ENCODE measurements at places on chromosomes 16 and 17.

GRCh38 chr17:57071991-57072944 is 12.8 kb upstream of the AKAP1 start:
- no peak for DNase-seq

DNA sequence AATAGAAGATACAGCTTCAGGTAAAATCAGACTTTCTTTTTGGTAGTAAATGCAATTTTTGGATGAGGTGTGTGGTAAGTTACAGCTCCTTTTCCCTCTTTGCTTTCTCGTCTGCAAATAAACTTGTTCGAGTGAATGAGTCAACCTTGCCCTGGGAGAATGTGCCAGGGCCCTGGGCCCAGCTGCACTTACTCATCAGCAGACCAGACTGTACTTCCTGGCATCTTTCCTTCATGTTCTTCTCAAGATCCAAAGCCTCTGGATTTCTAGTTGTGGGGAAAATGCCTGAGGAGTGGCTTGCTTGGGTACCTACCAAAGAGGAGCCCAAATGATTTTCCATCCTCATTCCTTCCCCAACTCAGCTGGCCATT is 5.4 kb upstream of the G6PC1 start:
- DNase-seq: no peak

DNA sequence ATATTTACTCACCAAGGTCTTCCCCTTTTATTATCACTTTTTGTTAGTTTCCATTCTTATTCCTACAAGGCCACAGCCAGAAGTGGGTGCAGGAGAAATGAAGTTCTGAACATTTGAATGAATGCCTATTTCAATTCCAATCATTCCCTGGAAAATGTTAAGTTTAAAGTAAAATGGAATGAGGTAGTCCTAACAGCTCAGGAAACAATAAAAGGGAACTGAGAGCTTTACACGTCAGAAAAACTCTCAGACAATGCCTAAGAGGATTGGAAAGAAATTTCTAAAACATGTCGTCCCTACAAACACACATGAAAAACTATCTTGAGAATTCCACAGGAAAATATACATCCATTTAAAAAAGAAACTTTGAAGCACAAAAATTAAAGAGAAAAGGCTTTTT is 238.8 kb downstream of the STX8 start:
- DNase-seq: no peak

GRCh38 chr17:70564006-70564620 is 394.8 kb downstream of the KCNJ2 start:
- DNase-seq: no peak

- DNase-seq: no peak
Measured at GRCh38 chr16:88064889-88065746, 113.9 kb downstream of the BANP start.

DNA sequence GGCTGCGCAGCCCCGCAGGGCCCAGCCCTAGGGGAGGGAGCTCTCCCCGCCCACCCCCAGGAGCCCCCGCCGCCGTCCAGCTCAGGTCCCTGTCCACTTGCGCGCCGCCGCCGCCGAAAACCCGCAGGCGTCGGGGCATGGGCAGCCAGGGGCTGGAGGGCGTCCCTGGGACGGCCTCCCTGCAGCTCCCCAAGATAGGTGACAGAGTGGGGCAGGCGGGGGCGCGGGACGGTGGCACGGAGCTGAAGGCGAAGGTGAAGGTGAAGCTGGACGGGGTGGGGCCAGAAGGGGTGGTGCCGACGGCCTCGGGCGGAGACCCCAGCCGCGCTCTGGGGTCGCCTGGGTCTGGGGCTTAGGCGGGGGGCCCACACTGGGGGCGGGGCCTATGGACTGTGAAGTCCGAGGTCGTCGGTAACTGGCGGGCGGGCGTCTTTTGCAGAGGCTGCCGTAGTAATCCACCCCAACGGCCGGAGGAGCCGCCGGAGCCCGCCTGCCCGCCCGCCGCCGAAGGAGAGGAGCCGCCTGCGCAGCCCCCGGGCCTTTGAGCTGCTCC is 27.2 kb downstream of the SREBF1 start:
- DNase-seq: no peak

DNA sequence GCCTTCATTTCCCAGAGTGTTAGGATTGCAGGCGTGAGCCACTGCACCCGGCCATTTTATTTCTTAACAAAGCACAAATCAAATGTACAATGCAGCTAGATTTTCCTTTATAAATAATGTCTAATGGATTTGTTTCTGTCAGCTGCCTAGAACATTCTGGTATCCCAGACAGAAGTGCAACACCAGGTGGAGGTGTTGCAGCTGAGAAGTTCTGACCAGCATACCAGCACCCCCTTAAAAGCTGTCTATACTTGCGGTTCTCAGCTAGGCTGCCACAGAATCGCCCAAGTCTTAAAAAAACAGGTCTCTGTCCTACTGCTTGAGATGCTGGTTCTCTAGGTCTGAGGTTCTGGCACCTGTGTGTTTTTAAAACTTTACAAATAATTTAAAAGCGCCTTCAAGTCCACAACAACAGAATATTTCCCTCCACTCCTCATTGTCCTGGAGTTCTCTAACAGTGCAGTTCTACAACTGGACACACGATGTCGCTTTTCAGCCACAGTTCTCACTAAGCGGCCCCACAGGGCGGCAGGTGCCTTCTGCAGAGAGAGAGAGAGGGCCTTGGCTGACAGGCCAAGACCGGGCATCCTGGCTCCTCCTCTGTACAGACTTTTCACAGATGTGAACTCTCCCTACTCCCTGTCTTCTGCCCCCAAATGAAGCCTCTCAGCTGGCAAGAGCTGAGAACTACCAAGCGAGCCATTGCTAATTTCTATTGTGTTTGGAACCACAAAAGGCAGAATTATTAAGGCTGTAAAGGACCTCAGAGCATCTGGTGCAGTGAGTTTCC is 32.6 kb upstream of the MEOX1 start:
- DNase-seq: peak; percentile 84

DNA sequence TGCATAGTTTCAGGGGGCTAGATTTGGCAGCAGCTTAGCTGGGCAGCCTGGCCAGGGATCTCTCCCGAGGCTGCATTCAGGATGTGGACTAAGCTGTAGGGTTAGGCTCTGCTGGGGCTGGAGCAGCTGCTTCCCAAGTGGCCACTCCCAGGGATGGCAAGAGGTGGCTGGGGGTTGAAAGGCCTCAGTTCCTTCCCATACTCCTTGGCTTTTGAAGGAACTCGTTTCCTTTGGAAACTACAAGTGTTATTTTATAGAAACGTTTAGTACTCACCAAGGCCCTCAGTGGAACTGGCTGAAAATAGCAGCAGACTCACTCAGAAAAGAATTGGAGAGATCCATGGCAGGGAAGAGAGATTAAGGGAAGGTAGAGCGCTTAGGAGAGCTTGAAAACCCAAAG is 76.4 kb downstream of the WWP2 start:
- no peak for DNase-seq

DNA sequence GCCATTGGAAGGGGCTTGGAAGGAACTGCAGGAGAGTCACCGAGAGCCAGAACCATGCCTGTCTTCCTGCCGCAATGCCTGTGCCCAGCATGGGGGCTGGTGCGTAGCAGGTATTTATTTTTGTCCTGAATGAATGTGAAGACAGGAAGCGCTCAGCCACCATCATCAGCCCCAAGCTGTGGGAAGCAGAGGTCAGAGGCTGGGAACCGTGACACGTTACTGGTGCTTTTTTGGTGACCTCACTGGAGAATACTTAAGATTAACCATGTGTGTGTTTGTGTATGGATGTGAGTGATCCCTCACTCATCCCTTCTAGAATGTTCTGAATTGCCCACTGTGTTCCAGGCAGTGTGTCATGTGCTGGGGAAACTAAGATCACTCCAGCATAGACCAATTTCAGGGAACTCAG is 343.8 kb downstream of the SNX29 start:
- DNase-seq: no peak

- peak; percentile 22 for DNase-seq
Measured at GRCh38 chr16:20004931-20005330, 68.8 kb downstream of the GPR139 start.

DNA sequence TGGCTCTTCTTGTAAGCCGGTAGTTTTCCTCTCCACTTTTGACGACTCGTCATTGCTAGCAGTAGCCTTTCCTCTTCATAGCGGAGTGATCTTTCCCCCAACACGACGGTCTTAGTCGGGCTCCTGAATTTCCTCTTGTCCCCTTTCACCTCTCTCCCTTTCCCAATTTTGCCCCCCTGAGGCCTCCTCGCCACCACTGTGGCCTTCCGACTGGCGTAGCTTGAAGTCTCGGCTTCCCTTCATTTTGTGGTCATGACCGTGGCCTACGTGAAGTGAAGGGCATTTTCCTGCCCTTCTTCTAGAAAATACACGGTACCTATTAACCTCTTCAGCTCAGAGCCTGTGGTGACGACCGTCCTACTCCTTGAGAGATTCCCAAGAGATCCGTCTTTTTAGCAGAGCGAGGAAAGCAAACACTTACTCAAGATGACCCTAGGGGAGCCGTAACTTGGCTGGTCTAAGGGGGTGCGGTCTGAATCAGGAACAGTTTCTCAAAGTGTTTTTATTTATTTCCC is 787 bp downstream of the PRKAR1A start:
- DNase-seq: peak; percentile 28

DNA sequence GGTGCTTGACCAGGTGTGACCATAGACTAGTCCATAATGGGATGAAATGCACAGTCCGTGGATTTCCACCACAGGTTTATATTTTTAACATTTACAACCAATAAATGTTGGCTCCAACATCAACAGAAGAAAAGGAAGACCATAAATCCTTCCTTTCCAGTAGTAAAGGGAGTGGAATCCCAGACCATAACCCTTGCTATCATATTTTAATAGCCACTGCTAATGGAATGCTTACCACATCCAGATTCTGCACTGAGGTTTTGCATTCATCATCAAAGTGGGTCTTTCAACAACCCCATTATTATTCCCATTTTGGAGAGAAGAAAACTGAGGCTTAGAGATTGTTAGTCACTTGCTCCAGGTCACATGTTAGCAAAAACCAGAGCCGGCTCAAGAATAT is 106.7 kb downstream of the FOXL1 start:
- DNase-seq: no peak

DNA sequence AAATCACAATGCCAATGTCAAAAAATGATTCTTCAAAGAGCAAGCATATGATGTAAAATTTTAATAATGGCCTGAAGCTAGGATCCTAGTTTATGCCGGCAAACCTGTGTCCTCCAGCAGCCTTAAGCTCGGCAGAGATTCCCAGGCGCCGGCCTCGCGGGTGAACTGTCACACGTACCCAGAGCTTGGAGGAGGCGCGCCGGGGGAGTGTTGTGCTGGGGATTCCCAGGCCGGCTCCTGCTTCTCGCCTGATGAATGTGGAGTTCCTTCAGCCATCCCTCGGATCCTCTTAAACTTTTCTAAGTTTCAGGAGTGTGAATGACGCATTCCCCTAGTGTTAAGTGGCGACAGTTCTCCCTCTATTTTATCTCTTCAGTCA is 19.1 kb upstream of the NTN1 start:
- no peak for DNase-seq

- no peak for DNase-seq
Measured at GRCh38 chr17:39244016-39244599, 18.4 kb upstream of the STAC2 start.

DNA sequence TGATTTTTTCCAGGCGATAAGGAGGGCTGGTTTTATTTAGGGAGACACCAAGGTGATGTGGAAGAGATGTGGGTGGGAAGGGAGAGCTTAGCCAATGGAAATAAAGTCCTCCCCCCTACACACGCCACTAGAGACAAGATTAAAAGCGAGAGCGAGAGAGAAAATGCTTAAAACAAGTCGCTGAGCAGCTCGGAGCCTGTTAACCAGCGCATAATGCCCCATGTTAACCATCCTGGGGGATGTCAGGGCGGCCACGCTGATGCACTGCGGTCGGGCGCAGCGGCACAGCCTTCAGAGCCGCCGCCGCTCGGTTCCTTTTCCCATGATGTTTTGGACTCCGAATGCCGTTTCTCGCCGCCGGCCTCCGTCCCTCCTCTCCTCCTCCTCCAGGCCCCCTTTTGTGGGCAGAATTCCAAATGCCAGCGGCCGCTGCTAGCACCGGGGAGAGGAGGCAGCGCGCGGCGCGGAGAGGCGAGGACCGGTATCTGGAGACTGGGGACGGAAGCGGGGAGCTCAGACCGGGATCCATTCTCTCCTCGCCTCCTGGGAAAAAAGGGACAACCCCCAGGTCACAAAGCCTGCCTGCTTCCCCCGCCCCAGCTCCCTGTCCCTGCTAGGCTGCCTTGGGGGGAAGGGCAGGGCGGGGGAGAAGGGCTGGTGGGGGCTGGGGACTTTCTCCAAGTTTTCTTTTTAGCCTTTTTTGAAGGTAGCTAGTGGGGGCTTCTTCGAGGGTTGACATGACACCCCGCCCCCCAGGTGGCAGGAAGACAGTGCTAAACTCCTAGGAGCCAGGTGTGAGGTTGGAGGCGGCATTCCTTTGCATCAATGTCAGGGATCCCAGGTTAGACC is 98.1 kb upstream of the CCL2 start:
- DNase-seq: no peak

- no peak for DNase-seq
Measured at GRCh38 chr16:67874372-67874771, 1.5 kb downstream of the EDC4 start.

DNA sequence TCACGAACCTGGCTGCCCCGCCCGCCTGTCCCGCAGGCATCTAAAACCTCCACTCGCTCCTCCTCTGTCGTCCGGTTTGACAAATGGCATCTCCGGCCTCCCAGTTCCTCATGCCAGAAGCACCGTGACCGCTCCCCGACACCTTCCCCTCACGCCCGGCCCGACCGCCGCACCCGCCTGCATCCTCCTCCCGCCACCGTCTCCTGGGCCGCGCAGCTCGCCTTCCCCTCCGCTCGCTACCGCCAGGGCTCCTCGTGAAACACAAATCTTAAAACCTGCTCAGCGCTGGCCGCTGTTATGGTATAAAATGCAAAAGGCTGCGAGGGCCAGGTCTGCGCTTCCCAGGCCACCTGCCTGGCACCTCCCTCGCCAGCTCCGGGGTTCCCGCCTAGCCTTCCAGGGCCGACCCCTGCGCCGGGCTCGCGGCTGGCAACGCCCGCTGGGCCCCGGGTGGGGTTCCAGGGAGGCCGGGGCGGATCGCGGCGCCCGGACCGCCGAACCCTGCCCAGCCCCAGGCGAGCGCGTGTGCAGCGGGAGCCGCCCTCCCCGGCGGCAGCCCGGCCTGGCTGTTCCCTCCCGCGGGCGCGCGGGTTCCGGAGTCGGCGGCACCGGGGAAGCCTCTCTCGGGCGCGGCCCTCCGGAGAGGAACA is 488 bp downstream of the SPSB3 start:
- DNase-seq: no peak

- peak; percentile 79 for DNase-seq
Measured at GRCh38 chr16:391885-392335, 5.1 kb upstream of the NME4 start.

DNA sequence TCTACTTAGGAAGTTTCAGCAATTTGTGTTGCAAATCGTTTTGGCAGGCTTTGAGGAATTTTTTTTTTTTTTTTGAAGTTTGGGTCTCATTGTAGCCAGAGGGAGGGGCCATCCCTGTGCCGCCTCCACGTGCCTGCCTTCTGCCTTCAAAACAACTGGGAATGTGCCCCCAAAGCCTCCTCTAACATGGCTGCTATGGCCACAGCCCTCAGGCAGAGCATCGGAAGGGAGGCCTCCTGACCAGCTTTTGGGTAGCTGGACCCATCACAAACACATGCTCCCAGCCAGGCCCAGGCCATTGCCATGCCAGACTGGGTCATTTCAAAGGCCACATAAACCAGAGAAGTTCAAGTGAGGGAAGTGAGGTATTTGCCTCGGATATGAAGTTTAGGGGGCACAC is 21.5 kb downstream of the C16orf82 start:
- no peak for DNase-seq

GRCh38 chr17:37521821-37522220 is 32.1 kb downstream of the DUSP14 start:
- DNase-seq: no peak
